Fibroblast of lung (primary cell): ENCODE measurements at places on chromosomes 1 and 21. TPM values are rescaled to one million over a fixed set of nuclear protein-coding genes. Genes with fewer than 3 reads are reported as not detected.

Gene VCAM1
- 14.9 and 21.8 TPM in 2 replicates for total RNA-seq

Gene SLFNL1
- 0.51 and 0.66 TPM in 2 replicates for total RNA-seq

DNA sequence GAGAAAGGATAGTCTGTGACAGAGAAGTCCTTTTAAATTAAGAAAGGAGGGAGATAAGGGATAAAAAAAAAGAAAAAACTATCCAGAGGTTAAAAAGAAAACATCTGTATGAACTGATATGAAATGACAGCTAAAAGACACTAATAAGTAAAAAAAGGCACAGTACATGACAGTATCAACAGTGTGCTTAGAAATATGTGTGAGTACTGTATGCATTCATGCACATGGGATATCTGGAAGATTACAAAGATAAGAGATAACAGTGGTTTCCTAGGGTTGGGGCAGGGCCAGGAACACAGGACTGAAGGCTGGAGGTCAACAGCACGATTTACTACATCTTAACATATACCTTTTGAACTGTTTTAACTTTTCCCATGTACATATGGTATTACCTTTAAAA is 13.3 kb downstream of the PTP4A2 start:
- H3K36me3 ChIP-seq = no peaks in the 10 kb centered on the region
- H3K4me3 ChIP-seq = no peak overlapping the region
- H3K27ac ChIP-seq = no peak overlapping the region
- H3K27me3 ChIP-seq = no peaks in the 10 kb centered on the region
- H3K4me1 ChIP-seq = no peaks in the 10 kb centered on the region
- DNase-seq = no peak

GRCh38 chr1:2610036-2610959 is 22.5 kb downstream of the MMEL1 start:
- no peaks in the 10 kb centered on the region for H3K4me1 ChIP-seq
- no peak for DNase-seq
- no peaks in the 10 kb centered on the region for H3K36me3 ChIP-seq
- no peak overlapping the region for H3K4me3 ChIP-seq

GRCh38 chr1:229578168-229579058 is 19.9 kb upstream of the ABCB10 start:
- no peaks in the 10 kb centered on the region for H3K27me3 ChIP-seq
- no peaks in the 10 kb centered on the region for H3K36me3 ChIP-seq
- no peak overlapping the region for H3K4me3 ChIP-seq
- H3K4me1 ChIP-seq = peaks cover 3% of the 10 kb centered on the region
- H3K27ac ChIP-seq = no peak overlapping the region

- peak; percentile 33 for DNase-seq
- no peaks in the 10 kb centered on the region for H3K27me3 ChIP-seq
- H3K4me3 ChIP-seq = no peak overlapping the region
Measured at GRCh38 chr1:62084310-62084890, 110.2 kb upstream of the L1TD1 start.

- no peaks in the 10 kb centered on the region for H3K4me1 ChIP-seq
- no peak for DNase-seq
- H3K27me3 ChIP-seq = no peaks in the 10 kb centered on the region
- H3K36me3 ChIP-seq = no peaks in the 10 kb centered on the region
- no peak overlapping the region for H3K27ac ChIP-seq
- no peak overlapping the region for H3K4me3 ChIP-seq
Measured at GRCh38 chr1:32600034-32600433, 50.3 kb downstream of the ZBTB8OS start.

DNA sequence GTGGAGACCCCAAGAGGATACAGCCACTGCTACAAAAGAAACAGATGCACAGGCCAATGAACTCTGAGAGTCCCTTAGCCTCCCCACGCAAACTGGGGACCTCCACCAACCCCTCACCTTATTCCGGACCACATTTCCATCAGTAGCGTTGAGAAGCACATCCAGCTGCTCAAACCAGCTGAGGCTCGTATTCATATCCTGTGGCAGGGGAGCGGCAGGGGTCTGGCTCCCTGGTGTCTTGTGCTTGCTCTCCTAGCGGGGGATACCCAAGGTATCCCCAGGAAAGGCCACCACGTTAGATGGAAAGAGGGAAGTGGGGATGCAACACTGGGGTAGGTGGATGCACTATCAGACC is 481 bp downstream of the CCDC163 start:
- peak overlapping the region; percentile 84 for H3K4me3 ChIP-seq
- H3K4me1 ChIP-seq = no peaks in the 10 kb centered on the region
- no peak overlapping the region for H3K27ac ChIP-seq
- no peaks in the 10 kb centered on the region for H3K27me3 ChIP-seq
- no peak for DNase-seq

DNA sequence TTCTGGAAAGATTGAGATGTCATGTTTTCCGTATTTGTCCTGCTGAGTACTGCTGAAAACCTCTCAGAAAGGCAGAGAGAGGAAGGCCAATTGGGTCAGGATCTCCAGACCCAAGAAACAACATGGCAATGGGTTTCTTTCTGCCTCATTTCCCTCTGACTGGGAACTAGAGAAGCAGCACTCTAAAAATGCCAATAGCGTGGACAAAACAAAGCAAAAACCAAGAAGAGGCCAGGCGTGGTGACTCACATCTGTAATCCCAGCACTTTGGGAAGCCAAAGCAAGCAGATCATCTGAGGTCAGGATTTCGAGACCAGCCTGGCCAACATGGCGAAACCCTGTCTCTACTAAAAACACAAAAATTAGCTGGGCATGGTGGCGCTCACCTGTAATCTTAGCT is 18.3 kb downstream of the TNFRSF9 start:
- no peak overlapping the region for H3K27ac ChIP-seq
- DNase-seq = peak; percentile 68
- H3K27me3 ChIP-seq = no peaks in the 10 kb centered on the region

- no peak for DNase-seq
- no peak overlapping the region for H3K27ac ChIP-seq
- H3K36me3 ChIP-seq = no peaks in the 10 kb centered on the region
- H3K4me1 ChIP-seq = no peaks in the 10 kb centered on the region
- H3K4me3 ChIP-seq = no peak overlapping the region
Measured at GRCh38 chr1:116690849-116691406, 23.4 kb upstream of the IGSF3 start.

DNA sequence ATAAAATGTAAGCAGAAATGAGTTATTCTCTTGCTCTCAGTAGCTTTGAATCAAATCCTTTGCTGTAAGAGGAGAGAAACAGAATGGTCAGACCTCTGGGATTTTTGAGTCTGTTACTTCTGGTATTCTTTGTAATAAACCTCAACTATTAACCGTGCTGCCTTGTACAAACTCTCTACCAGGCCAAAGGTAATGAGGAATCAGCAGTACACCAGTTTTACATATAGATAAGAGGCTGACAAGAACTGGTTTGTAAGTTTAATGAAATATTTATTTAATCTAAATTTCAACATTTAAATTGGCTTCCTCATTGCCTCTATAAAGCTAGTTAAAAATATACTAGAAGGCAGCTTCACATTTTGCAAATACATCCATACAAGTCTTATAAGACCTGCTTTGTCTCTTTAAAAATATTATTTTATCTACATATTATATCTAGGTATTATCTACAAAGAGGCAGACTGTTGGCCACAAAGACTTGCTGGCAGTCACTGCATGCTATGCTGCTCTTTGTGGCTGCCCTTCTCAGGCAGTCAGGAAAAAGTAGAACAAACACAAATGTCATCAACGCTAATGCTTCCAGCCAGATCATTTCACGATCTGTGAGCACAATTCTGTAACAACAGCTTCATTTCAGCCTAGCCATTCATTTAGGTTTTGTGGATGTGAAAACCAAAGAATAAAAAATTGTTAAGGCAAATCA is 173.0 kb downstream of the GABPA start:
- DNase-seq = peak; percentile 26
- H3K27ac ChIP-seq = no peak overlapping the region
- no peak overlapping the region for H3K4me3 ChIP-seq
- H3K4me1 ChIP-seq = no peaks in the 10 kb centered on the region
- H3K36me3 ChIP-seq = peaks cover 1% of the 10 kb centered on the region
- no peaks in the 10 kb centered on the region for H3K27me3 ChIP-seq

Gene NME7
- 21.0 and 24.7 TPM in 2 replicates for total RNA-seq

DNA sequence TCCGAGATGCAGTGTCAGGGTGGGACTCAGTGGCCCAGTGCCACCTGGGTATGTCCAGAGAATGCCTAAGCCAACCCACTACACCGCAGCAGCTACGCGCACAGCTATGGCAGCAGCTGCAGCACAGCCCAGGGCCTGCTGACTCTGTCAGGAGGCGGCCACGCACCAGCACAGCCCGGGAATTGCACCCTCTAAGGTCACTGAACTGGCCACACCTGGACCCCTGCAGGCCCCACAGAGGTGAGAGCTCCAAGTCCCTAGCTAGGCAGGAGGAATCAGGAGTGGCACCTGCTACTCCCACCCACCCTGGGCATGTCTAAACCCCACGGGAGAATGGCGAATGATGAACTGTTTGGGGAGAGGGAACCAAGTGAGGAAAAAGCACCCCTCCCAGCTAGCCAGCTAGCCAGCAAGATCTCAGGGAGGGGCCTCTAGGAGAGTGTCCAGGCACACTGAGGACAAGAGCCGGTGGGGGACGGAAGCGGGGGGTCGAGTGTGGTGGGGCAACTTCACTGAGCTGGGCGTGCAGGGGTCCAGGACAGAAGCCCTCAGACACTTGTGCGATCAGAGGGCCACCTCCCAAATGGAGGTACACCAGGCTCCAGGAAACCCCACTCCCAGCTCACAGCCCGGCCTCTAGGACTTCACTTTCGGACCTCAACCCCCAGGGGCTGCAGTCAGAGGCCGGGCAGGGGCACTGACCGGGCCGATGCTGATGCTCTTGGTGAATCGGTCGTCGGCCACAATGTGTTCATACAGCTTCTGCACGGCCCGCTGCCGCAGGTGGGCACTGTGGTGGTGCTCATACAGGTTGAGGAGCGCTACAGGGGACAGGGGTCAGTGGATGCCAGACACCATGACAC is 13.9 kb downstream of the LSS start:
- H3K27ac ChIP-seq = no peak overlapping the region
- H3K36me3 ChIP-seq = peaks cover 43% of the 10 kb centered on the region
- DNase-seq = no peak
